ENCODE measurements at places on chromosomes 16 and 17.

GRCh38 chr16:397135-397661, at the start of gene NME4:
Gene NME4, plus strand, starts transcription at chr16:397199. Its CDS starts 24 bp downstream, at chr16:397223.
- DNase-seq, result no peak

- DNase-seq, result no peak
Observed at GRCh38 chr17:30950669-30951399, 20.0 kb upstream of the RNF135 start.

DNA sequence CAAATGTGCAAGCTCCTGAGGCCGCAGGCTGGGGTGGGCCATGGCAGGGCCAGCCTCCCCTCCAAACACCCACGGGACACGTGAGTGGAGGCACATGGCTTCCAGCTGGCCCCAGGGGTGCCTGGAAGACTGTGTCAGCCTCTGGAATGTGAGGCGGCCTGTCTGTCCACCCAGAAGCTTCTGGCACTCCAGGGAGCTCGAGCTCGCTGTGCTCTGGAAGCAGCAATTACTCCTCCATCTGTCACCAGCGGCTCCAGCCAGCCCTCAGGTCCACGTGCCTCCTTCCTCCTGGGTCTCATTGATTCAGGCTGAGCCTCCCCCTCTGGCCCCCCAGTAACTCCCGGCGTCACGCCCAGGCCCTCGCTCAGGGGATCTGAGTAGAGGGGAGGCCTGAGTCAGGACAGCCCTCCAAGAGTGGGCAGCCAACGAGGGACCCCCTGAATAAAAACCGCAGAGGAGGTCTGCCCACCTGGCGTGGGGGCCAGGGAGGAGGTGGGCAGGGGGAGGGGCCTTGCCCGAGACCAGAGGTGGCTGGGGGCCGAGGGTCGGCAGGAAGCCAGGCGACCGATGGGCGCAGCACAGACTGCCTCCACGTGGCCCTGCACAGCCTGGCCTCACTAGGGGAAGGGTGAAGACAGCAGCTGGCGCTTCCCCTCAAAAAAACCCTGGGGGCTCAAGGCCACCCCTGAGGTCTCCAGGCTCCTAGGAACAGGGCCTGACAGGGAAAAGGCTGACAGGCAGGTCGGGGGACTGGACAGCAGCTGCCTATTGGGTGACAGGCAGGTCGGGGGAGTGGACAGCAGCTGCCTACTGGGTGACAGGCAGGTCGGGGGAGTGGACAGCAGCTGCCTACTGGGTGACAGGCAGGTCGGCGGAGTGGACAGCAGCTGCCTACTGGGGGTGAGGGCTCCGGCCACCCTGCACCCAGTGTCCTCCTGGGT, 11.9 kb downstream of the PIEZO1 start:
- no peak for DNase-seq

GRCh38 chr16:24936151-24936550, 79.0 kb downstream of the ARHGAP17 start:
- DNase-seq, result no peak

DNA sequence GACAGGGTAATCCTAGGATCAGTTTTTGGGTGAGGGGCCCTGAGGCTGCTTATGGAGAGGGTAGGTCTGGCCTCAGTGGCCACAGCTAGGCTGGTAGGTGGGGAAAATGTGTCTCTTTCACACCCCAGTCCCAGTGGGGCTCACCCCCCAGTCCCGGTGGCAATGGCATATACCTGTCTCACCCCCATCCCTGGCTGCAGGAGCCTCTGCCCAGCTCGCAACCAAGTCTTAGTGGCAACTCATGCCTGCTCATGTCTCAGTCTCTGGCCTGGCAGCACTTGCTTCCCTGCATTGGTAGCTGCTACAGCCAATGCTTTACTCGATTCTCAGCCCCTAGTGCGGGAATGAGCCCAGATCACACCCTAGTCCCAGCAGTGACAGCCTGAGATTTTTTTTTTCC, 221.5 kb downstream of the BCAS3 start:
- DNase-seq, result no peak

DNA sequence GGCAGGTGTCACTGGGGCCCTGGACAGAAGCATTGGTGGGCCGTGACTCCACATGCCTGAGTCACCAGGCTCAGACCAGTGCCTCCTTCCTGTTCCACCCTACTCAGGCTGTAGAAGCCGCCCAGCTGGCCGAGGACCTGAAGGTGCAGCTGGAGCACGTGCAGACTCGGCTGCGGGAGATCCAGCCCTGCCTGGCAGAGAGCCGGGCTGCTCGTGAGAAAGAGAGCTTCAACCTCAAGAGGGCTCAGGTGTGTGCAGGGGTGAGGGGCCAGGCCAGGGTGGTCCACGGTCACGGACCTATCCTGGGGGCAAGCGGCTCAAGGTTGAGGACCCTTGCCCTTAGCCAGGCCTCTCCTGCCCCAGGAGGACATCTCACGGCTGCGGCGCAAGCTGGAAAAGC, 9.6 kb downstream of the RNF40 start:
- DNase-seq, result no peak

- DNase-seq, result peak; percentile 88
Observed at GRCh38 chr16:29806099-29806579, at the start of gene MAZ. Gene MAZ, plus strand, starts transcription at chr16:29806529. Its CDS starts 173 bp downstream, at chr16:29806702.

DNA sequence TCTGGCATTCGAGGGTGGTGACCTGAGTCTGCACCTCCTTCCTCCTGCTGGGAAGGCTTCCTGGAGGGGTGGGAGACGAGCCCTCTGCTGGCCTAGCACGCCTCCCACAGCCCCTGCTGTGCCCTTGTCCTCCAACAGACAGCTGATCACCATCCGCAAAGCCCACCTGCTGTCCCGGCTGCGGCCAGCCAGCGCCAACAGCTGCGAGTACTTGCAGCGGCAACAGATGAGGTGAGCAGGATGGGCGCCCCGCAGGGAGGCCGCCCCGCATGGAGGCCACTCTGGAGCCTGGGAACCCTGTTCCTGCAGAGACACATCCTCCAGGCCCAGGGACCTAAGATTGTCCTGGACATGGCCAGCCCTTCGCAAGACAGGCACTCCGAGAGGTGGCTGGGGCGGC, 21.6 kb downstream of the UBALD1 start:
- DNase-seq, result no peak

GRCh38 chr17:6695565-6695964, 17.6 kb downstream of the SLC13A5 start:
- DNase-seq, result no peak

DNA sequence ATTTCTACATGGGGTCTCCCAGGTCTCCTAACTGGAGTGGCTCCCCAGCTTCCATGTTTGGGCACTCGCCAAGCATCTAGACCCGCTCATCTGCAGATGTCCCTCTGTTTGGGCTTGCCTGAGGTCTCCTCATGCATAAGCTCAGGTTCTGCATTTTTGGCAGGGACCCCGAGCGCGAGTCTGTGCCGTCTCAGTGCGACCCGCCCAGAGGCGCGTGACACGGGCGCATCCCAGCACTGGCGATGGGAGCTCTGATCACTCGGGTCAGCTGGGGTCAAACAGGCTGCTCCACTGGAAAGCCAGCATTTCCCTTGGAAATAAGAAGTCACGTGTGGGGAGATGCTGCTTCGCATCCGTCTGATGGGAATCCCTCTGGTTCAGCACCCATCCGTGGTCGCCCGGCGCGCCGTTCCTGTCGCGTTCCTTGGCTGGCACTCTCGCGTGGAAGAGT, 56.9 kb upstream of the FASN start:
- DNase-seq, result no peak

DNA sequence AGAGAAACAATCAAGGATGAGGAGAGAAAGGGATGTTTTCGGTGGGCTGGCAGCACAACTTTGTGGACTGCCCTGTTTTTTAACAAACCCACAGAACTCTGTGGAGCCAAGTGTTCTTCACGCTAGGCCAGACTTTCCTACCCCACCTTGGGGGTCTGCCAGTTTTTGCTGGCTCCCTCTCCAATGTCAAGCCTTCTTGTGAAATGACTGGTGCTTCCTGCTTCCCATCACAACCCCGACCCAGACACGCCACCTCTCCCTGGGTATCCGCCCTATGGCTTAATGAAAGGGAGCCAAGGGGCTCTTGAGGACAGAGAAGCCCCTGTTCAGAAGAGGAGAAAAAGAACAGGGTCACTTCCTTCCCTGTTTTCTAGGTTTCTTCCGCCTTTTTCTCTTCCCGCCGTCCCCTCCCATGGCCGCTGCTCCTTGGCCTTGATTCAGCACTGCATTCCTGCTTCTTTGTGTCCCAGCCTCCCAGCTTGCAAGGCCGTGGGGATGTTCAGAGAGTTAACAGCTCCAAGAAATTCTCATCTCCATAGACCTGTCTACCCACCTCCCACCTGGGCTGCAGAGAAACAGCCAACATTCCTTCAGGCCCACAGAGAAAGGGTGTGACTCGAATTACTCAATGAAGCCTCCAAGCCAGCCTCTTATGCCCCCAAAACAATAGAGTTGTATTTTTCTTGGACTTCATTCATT, 16.5 kb upstream of the SOX9 start:
- no peak for DNase-seq

- DNase-seq, result no peak
Observed at GRCh38 chr17:75549246-75550138, 24.0 kb downstream of the LLGL2 start.

DNA sequence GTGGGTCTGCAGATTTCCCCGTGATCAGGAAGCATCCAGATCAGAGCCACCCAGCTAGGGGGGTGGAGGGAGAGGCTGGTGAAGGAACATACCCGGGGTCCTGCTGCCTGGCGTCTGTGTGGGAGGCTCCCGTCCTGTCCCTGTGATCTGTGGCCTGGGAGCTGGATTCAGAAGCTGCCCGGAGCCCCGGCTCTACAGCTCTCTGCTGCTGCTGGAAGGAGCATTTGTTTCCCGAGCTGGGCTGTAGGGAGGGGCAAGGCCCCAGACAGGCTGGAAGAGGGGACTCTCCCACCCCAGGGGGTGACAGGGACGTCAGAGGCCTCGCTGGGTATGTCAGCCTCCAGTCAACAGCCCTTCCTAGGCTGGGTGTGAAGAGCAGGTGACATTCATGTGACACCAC, 10.2 kb downstream of the SOX8 start:
- no peak for DNase-seq

- DNase-seq, result no peak
Observed at GRCh38 chr17:58219789-58220183, 731 bp upstream of the MKS1 start.

DNA sequence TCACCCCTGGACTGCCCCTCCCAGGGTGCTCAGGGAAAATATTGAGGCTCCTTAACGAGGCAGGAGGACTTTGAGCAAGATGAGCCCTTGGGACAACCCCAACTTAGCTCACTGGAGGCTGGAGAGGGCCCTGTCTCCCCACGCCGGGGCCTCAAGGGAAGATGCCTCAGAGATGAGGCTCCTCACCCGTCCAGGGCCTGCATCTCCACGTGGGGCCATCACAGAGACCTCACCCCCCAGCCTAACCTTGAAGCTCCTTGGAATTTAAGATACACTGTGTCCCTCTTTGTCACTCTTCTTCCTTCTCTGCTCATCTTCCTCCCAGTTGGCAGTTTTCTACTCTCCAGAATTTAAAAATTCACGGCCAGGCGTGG, 11.2 kb downstream of the COX4I1 start:
- DNase-seq, result no peak

DNA sequence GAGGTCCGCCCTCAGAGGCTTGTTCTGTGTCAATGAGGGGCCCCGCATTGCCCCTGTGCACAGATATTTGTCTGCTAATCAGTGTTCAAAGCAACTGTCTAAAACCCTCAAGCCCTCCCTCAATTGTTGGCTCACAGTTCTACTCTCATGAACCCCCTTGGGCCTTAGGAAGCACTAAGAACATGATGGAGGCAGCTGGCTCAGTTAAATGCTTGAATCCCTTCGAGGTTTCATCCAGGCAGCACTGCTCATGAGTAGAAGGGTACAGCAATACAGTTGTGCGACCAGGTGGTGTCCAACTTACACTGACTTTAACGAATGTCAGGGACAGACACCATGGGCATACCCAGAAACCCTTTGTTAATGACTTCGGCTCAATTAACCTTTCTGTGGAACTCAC, 89.2 kb upstream of the WSCD1 start:
- DNase-seq, result no peak

DNA sequence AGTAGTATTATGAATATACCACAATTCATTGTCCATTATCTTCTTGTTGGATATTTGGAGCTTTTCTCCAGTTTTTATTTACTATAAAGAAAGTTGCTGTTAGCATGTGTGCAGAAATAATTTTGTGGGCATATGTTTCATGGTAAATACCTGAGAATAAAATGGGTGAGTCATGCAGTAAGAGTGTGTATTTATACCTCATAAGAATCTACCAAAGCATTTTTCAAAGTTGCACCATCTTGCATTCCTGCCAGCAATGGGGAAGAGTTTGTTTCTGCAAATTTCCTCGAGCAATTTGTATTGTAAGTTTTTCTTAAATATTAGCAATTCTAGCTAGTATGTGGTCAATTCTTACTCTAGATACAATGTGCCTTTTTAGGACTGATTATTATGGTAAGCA, 7.9 kb upstream of the MON1B start:
- no peak for DNase-seq

- DNase-seq, result no peak
Observed at GRCh38 chr17:36888236-36888951, 48.9 kb upstream of the LHX1 start.

DNA sequence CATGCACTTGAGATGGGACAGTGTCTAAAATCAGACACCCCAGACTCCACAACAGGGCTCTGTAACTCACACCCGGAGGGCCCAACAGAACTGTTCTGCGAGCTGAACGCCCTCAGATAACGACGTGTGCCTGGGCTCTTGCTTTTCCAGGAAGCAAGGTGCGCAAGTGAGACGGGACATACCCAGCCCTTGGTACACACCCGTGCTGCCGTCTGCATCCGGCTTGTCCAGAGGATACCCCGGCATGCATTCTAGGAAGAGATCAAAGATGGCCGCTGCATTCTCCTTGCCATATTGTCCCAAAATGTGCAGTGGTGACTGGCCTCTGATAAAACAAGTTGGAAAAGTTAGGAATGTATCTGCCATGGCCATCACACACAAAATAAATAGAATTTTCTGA, 29.4 kb downstream of the CYB5D2 start:
- DNase-seq, result no peak

GRCh38 chr16:81067166-81067565, 9.9 kb downstream of the C16orf46 start:
- no peak for DNase-seq
